Fibroblast of upper back skin (primary cell): ENCODE measurements at places on chromosomes 6 and 20.

DNA sequence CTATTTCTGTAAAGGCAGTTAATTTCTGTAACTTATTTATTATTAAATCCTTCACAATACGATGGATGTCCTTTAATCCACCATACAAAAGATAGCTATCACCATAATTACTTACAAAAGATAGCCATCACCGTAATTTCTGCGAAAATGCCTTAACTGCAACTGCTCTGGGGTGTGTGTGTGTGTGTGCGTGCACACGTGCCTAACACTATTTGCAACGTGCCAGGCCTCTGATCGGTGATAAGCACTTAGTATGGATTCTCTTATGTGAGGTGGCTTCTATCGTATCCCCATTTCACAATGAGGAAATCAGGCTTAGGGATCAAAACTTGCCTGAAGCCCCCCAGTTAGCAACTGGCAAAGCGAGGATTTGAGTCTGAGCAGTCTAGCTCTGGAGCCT is 67.1 kb upstream of the RBM24 start:
- DNase-seq = no peak

DNA sequence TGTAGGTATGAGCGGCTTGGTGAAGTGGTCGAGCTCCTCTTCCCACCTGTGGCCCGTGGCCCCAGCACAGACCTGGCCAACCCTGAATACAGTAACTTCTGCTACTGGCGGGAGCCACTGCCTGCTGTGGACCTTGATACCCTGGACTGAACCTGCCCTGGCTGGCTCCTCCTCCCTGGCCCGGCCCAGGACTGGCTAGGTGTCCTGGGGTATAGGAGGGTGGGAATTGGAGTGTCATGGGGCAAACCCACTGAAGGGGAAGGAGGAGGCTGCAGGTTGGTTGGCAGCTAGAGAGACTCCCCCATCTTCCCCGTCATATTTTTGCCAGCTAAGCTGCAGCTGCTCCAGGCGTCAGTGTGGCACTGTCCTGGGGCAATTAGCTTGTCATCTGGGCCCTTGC is 7.9 kb downstream of the EMILIN3 start:
- DNase-seq = no peak

DNA sequence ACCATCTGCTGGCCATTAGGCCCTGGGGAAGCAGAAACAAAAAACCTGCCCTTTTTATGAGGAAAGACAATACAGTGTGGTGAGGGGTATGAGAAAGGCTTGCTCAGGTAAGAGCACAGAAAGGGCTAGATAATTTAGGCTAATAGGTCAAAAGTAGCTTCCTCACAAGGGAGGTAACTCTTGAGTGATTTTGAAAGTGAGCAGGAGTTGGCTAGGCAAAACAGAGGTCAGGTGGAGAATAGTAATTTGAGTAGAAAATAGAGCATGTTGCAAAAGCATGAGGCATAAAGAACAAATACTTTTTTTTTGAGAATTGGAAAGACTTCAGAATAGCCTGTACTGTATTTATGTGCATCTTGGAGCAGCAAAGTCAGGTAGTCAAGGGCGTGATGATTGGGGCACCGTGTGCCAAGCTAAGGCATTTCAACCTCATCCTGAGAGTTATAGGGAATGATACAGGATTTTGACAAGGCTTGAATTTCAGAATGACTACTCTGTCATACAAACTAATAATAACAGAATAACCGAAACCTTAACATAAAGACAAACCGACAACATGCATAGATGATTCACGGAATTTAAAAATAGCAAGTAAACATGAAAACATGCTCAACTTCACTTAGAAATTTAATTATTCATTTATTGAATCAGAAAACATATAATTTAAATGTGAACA is 123.0 kb upstream of the ENPP5 start:
- no peak for DNase-seq

GRCh38 chr6:129188795-129189194 is 305.9 kb downstream of the LAMA2 start:
- DNase-seq = peak; percentile 7

- peak; percentile 57 for DNase-seq
Observed at GRCh38 chr6:35047265-35048011, 93.7 kb downstream of the TCP11 start.
